ENCODE measurements at places on chromosomes 13 and 19. TPM values are rescaled to one million over a fixed set of nuclear protein-coding genes. Genes with fewer than 3 reads are reported as not detected.

Gene ARL11
- total RNA-seq = not detected

Gene PLK5
- total RNA-seq = not detected

Gene IL11
- 19.3 TPM for total RNA-seq

Gene KIR2DL4
- total RNA-seq = not detected

Gene ZNF790
- 0.23 TPM for total RNA-seq

Gene LAIR1
- total RNA-seq = not detected

Gene SIGLEC8
- not detected for total RNA-seq

Gene ERICH6B
- total RNA-seq = not detected

Gene IGSF23
- total RNA-seq = 0.66 TPM

Gene SHISA7
- total RNA-seq = not detected

Gene KLK1
- total RNA-seq = 0.46 TPM

Gene RNF17
- total RNA-seq = not detected

Gene ARHGAP45
- total RNA-seq = 2.8 TPM

Gene UBE2L5
- not detected for total RNA-seq

Gene NPAS1
- total RNA-seq = 7.0 TPM

Gene CHMP2A
- 195 TPM for total RNA-seq

Gene PCDH8
- not detected for total RNA-seq

Gene OCEL1
- 12.1 TPM for total RNA-seq

Gene PVR
- 110 TPM for total RNA-seq

Gene ZNF99
- not detected for total RNA-seq

Gene MBD3L2
- not detected for total RNA-seq

Gene TUBA3C
- total RNA-seq = not detected

Gene GAPDHS
- 0.16 TPM for total RNA-seq

Gene DNAAF3
- total RNA-seq = 5.7 TPM

Gene ZNF850
- 1.0 TPM for total RNA-seq

Gene MAMSTR
- 0.30 TPM for total RNA-seq

Gene EFNA2
- total RNA-seq = 1.8 TPM

Gene ZNF154
- not detected for total RNA-seq

Gene ATG4D
- total RNA-seq = 22.8 TPM

Gene PSENEN
- 334 TPM for total RNA-seq

Gene PDE4A
- 4.5 TPM for total RNA-seq

Gene MAB21L1
- total RNA-seq = not detected

Gene ZNF577
- total RNA-seq = not detected

Gene ZNF93
- total RNA-seq = not detected

Gene PDX1
- total RNA-seq = 0.08 TPM

Gene SIGLEC6
- not detected for total RNA-seq

Gene PINLYP
- total RNA-seq = not detected

Gene F10
- not detected for total RNA-seq

Gene NCR1
- total RNA-seq = not detected

Gene PRR22
- total RNA-seq = 2.9 TPM

Gene NFIC
- 34.2 TPM for total RNA-seq

Gene TFDP1
- total RNA-seq = 98.0 TPM

Gene CYP4F2
- total RNA-seq = 0.14 TPM

Gene FUT2
- not detected for total RNA-seq

Gene SIGLEC12
- total RNA-seq = not detected

Gene SLC25A41
- total RNA-seq = not detected

Gene CPB2
- total RNA-seq = not detected

Gene GPR180
- total RNA-seq = 3.1 TPM

Gene GATAD2A
- total RNA-seq = 39.2 TPM

Gene LILRA5
- not detected for total RNA-seq

Gene ERICH4
- not detected for total RNA-seq
